ENCODE measurements at places on chromosomes 11 and 22.

GRCh38 chr11:64746486-64746885 is 2.5 kb upstream of the RASGRP2 start:
- no peak for DNase-seq

- DNase-seq, result peak; percentile 29
Observed at GRCh38 chr11:61333550-61334433, 764 bp downstream of the TKFC start.

DNA sequence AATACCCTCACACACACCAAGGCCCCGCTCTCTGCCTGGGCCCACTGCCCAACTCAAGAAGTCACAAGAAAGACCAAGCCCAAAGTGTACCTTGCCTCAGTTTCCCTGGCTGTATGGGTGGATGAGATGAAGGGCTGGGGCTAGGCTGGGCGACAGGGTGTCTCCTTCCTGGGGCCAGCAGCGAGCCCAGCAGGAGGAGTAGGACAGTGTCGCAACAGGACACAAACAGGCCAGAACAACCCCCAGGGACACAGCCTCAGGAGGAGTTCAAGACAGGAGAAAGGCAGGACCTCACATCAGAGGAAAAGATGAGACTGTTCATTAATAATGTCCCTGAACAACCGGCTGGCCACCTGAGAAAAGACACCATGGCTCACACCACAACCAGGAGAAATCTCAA is 13.3 kb downstream of the CSNK1E start:
- no peak for DNase-seq

- no peak for DNase-seq
Observed at GRCh38 chr11:72112978-72113808, 698 bp upstream of the ANAPC15 start.

DNA sequence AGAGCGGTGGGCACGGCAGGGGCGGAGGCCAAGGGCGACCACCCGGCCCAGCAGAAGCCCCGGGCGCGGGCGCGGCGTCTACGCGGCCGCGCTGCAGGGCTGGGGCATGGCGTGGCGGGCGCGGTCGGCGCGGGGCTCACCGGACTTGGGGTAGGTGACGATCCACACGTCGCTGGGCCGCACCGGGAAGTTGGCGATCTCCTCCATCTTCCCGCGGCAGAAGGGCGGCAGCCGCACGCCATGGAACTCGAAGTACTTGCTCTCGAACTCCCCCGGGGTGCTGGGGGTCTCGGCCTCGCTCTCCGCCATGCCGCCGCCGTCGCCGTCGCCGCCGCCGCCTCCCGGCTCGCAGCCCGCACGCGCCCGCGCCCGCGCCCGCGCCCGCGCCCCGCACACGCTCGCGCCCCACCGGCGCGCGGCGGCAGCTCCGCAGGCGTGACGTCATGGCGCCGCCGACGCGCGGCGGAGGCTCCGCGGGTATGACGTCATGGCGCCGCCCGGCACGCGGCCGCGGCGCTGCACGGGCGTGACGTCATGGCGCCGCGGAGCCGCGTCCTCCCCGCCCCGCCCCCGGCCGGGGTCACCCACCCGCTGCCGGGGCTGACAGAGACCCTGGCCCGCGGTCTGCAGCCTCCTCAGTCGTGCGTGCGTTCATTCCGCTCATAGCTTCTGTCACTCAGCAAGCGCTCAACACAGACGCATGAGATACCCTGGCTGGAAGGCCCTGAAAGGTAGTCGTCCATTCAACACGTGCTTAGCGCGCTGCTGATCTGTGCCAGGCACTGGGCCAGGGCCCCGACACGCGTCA is at the start of gene SULT4A1:
Gene SULT4A1 (minus strand): TSS at position 440 of the 808 bp plus-strand sequence. CDS start 131 bp downstream, at position 309.
- DNase-seq, result no peak

DNA sequence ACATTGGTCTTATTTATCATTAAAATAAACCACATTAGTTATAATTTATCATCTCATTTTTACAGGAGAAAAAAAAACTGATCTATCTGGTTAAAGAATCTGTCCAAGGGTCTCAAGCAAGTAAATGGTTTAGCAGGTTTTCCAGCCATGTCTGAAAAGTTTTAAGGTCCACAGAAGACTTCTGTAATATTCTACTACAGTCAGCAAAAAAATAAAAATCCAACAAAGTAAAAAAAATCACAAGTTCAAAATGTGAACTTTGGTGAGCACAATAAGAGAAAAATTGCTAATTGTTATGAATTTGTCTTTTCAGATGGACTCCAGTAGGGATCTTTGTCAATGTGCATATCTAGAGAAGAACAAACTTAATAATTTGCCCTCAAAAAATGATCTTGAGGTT is 1.3 kb downstream of the OR52E4 start:
- no peak for DNase-seq

DNA sequence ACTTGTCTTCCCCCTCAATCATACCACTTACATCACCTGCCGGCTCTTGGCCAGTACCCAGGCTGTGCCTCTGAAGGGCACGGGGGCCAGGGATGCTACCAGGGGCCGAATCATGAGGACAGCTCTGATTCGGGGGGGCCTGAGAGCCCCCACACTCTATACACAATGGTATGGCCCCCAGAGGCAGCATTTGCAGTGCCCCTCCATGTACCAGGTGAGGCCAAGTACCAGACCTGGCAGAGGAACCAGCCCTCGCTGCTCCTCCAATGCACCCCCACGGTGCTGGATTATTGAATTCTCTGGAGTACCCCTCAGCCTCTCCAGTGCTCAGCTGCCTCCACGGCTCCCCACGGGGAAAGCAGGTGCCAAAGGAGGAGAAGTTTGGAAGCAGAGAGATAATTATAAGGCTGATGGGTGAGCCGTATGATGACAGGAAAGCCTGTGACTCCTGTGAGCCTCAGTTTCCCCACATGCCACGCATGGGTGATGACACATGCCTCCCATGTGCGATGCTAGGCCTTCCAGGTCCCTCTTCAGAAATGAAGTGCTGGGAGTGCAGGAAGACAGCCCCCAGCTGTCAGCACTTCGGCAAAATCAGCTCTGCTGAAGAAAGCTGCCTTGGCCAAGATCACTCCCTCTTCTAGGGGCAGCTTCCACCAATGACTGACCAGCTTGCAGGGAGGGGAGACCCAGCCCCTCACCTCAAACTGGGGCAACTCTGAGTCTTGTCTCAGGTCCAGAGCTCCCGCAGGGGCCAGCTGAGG is 69.9 kb downstream of the THAP12 start:
- no peak for DNase-seq

DNA sequence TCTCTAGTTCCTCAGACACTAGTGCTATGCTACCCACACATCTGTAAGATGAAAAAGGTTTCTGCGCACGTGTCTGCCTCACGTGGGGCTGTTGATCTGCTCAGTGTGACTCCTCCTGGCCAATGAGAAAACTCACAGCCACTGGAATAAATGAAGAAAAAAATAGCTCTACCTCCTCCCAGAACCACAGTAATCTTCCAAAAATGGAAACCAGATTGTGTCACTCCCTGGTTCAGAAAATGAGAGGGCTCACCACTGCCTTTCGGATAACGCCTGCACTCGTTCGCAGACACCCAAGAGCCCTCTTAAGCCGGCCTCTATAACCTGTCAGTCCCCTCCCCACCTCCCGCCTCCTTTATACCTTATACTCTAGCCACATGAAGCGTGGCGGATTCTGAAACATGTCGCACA is 5.1 kb downstream of the APBB1 start:
- peak; percentile 37 for DNase-seq

DNA sequence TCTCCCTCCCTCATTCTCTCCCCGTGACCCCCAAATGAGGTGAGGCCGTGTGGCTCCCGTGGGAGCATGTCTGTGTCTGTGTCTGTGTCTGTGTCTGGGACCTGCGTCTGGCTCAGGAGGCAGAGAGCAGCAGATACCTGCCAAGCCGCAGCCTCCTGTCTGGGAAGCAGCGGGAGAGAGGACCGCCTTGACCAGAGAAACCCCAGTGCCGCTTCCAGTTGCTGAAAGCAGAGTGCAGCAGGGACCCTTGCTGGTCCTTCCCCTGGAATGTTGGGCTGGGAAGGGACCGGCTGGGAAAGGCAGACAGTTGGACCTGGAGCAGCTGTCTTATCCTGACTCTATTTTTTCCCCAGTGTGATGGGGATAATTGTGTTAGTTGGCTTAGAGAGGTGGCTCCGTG is 525 bp downstream of the CSDC2 start:
- no peak for DNase-seq

- DNase-seq, result no peak
Observed at GRCh38 chr11:18111005-18111404, 5.1 kb upstream of the SAAL1 start.

DNA sequence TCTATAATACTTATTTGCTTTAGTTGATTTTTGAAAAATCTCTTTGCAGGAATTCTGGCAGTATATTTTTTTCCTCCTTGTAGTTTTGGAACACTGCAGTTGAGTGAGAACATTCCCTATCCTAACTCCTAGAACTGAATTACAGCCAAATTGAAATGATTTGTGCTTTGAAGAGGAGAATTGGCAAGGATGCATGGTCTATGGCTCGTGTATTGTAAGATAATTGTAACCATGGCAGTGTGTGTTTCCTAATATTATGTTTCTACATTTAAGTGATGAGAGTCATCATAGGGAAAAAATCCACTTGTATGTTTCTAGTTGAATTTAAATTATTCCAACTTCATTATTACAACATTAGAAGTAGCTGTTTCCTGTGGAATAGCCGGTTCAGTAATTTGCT is 80.9 kb upstream of the MYO18B start:
- no peak for DNase-seq

- no peak for DNase-seq
Observed at GRCh38 chr22:40708177-40708576, 28.9 kb downstream of the MCHR1 start.

DNA sequence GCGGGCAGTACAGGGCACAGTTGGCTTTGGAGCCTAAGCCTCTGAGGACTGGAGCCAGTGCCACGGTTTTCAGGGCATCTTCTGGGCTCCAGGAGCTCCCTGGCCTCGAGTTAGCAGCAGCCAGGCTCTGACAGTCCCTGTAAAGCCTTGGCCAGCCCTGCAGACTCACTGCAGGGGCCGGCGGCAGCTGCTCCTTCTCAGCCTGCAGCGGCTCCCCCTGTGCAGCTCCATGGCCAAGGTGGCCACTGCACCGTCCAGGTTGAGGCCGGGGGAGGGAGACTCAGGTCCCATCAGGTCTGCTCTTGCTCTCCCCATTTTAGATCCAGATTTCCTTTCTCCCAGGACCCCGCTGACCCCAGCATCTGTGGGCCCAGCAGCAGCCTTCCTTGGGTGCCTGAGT is 1461.1 kb downstream of the BRD1 start:
- no peak for DNase-seq

DNA sequence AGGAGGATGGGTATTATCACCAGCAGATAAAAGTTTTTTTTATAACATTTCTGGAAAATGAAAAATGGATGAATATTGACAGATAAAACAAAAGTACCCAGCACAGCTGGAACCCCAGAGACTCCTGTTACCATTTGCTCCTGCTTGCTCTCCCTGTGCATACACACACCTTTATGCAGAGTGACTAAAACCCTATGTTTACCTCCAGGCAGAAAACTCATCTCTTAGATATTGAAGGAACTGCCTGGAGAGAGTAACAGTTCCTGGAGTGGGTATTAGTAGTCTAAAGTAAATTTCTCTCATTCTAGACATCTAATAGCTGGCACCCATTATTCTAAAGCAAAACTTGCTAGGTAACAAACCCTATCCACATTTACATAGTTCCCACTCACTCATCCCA is 38.0 kb downstream of the CYP2R1 start:
- no peak for DNase-seq

GRCh38 chr11:75272391-75272790 is 31.8 kb downstream of the TPBGL start:
- no peak for DNase-seq

DNA sequence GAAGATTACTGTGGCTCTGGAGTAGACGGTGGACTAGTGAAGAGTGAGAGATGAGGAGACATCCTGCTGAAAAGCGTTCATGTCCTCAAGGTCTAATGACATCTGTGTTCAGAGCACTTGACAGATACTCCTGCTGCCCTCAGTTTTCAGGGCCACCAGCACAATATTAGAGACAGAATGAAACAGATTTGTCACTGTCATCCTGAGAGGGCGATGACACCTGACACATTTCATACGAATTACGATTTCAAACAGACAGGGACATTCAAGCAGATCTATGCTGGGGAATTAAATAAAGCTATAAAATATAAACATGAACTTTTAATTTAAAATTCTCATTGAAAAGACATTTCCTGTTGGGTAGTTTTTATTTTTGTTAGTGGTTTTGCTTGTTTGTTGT is 29.1 kb downstream of the SVIP start:
- no peak for DNase-seq

GRCh38 chr11:57428643-57429042 is 1.7 kb upstream of the SLC43A3 start:
- DNase-seq, result no peak

GRCh38 chr11:76303399-76303798 is 77.5 kb downstream of the THAP12 start:
- no peak for DNase-seq

- no peak for DNase-seq
Observed at GRCh38 chr11:111106641-111107040, 138.9 kb upstream of the POU2AF2 start.
